Hindlimb muscle (tissue), 1 donor: ENCODE measurements at places on chromosomes 1 and 21.
A peak's percentile ranks its signal among the peaks of the same experiment; 100 is the strongest.

DNA sequence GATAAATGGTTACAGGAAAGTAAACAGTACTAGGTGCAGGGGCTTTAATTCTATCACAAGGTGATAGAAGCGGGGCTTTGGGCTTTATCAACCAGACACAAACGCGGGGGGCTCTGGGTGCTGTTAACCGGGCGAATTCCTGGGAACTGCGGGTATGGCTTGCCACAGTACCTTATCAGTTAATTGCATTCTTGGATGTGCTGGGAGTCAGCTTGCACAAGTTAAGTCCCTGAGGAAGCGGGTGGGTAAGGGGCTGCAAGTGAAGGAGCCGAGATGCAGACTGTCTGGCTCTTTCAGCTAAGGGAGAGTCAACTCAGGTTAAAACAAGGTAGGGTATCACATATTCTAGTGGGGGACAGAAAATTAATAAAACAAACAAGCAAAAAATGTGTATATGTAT, 661 bp downstream of the GBP4 start:
- no peak for DNase-seq

- no peak for DNase-seq
Measured at GRCh38 chr21:46215436-46216131, 13.0 kb downstream of the LSS start.

DNA sequence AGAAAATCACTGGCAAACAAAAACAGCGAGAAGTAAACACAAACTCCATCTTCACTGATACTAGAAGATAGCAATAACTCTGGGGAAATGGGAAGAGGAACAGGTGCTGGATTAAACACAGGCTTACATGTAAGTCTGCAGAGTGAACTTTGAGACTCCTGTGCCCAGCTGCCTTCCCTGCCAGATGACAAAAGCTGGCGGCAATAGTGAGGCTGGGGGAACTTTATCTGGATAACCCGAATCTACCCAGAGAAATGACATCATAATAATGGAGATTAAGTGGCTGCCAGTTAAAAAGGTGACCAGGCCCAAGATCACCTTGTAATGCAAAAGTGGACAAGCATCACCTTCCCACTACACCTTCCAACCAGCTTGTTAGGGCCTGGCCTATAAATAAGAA, 184.5 kb downstream of the CHRM3 start:
- no peak for DNase-seq

- no peak for DNase-seq
Measured at GRCh38 chr1:184417916-184418315, 31.1 kb downstream of the C1orf21 start.

GRCh38 chr1:117127795-117128194, 6.2 kb upstream of the TRIM45 start:
- no peak for DNase-seq

- DNase-seq = no peak
Measured at GRCh38 chr1:228500143-228500734, 13.1 kb downstream of the RNF187 start.

DNA sequence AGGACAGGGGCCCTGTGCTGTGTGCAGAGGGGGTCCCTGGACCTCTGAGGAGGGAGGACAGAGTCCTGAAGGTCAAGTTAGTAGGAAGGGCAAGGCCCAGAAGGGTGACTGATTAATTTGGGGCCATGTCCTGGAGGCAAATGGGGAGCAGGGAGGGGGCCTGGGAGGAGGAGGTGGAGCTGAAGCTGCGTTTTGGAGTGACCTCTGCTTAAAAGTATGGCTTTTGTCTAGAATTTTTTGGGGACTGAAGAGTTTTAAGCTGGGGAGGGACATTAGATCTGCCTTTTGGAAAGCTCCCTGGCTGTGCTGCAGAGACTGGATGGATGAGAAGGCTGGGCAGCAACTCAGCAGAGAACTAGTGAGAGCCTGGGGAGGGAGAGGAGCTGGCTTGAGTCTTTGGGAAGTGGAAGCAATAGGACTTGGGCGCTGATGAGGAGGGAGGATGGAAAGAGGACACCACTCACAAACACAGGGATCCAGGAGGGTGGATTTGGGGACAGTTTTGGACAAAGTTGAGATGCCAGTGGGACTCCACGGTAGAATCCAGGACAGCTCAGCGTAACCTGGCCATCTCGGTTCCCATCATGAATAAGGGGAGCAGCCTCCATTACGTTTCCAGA, 52.9 kb downstream of the ACBD3 start:
- no peak for DNase-seq

DNA sequence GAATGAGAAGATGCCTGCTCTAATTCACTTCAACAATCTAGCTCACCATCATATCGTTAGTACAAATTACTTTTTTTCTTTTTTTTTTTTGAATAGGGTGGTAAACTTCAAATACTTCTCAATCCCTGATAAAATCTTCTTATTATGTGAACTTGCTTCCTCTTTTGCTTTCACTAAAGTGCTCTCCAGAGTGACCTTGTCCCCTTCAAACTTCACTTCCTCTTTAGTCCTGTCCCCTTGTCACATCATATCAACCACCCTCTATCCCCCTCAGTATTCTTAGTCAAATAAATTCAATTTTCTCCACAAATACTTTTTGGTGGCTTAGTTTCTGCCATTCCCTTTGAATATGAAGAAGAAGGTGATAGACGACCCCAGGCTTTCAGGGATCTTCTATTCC, 124.9 kb upstream of the PLXNA2 start:
- no peak for DNase-seq

- no peak for DNase-seq
Measured at GRCh38 chr1:90162216-90162615, 167.3 kb downstream of the ZNF326 start.

- DNase-seq = peak; percentile 31
Measured at GRCh38 chr1:233668146-233668724, 54.3 kb downstream of the KCNK1 start.

DNA sequence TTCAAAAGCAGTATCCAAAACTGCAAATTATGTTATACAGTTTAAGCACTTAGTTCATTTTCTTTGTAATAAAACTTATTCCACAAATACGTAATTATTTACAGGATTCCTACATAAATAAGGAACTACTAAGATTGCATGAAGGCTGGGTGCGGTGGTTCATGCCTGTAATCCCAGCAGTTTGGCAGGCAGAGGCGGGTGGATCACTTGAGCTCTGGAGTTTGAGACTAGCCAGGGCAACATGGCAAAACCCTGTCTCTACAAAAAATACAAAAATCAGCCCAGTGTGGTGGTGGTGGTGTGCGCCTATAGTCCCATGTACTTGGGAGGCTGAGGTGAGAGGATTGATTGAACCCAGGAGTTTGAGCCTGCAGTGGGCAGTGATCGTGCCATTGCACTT, 69.3 kb downstream of the POU2F1 start:
- no peak for DNase-seq

DNA sequence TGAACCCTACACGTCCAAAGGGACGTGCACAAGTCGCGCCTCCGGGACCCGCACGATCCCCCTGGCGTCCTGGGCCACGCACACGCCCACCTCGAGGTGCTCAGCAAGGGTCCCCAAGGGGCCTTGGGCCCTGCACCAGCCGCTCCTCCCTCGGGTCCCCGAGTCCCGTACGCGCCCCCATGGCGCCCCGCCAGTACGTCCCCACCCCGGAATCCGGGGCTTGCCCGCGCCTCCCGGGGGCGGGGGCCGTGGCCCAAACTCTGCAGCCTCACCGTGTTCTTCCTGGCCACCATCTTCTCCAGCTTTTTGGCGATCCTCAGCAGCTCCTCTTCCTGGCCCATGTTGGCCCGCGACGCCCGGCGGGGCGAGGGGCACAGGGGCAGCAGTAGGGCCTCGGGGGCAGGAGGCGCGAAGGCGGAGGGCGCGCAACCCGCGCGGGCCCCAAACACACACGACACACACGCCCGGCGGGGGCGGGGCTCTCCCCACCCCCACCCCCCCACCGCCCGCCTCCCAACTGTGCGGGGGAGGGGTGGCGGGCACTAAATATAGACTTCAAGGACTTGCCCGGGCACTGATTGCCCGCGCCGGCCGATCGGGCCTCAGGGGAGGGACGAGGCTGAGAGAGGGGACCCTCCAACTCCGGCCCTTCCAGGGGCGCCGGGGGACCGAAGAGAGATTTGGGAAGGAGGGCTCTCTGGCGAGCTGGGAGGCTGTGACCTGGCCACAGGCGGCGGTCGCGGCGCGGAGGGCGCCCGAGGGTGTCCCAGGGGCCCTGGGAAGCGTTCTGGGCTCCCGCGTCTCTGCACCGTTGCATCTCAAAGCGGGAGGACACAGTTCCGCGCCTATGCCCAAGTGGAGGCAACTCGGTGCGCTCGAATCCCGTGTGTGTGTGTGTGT, at the start of gene TCEA3:
Gene TCEA3, minus strand, starts transcription at position 456 of the 900 bp plus-strand sequence. Its CDS starts 115 bp downstream, at position 341.
- peak; percentile 48 for DNase-seq

DNA sequence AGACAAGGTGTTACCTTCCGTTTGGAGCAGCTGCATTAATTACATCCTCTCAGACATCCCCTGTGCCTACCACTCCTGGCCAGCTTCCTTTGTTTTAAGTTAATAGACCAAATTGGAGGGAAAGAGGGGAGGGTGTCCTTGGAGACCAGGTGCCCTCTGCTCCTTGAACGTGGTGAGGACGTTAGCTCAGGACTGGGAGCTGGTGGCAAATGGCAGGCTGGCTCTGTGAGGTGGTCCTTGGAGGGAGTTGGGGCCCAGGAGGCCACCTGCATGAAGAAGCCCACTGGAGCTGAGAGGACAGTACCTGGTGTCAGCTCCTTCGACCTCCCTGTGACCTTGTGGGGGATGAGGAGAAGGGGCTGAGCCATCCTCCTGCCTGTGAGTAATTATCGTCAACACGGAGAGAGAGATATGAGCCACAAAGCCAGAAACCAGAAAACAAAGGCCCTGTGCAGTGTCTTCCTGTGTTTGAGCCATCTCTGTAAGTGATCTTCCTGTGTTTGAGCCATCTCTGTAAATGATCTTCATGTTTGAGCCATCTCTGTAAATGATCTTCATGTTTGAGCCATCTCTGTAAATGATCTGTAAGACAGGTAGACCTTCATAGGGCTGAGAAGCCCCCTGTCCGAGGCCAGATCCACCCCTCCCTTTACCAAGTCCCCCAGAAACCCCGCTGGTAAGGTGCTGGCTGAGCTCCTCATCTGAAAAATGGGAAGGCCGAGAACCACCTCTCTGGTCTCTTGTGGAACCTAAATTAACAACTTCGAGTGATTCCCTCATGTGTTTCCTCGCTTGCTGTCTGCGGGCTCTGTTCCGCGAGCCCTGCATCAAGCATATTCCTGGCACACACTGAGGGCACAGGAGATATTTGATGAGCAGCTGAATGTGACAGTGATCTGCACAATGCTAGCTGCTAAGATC, 126.0 kb downstream of the CAMTA1 start:
- no peak for DNase-seq

DNA sequence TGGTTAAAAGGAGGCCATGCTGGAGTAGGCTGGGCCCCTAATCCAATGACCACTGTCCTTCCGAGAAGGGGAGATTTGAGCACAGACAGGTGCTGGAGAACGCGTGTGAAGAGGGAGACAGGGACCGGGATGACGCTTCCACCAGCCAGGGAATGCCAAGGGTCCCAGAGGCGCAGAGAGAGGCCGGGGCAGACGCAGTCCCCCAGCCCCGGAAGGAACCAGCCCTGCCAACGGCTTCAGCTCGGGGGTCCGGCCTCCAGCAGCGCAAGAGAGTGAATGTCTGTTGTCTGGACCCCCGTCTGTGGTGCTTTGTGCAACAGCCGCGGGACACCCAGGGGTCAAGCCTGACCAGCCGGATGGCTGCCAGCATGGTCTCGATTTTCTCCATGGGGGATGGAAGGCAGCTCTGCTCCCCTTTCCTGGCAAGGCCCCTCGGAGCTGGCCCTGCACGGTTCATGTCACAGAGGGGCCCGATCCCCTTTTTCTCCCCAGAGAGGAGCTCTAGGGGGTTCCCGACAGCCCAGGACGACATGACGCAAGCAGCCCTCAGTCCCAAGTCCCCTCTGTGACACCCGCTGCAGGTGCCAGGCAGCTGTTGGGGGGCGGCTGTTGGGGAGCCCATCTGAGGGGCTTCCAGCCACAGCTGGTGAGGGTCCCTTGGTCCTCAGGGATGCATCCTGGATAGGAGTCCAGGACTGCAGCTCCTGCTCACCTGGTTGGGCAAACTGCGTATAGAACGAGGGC, 73.5 kb downstream of the SIK1 start:
- no peak for DNase-seq

- no peak for DNase-seq
Measured at GRCh38 chr1:53521924-53522552, 62.8 kb downstream of the DMRTB1 start.
